Large intestine (tissue), 12 donors: ENCODE measurements at places on chromosomes 3 and 15. TPM values are rescaled to one million over a fixed set of nuclear protein-coding genes. Genes with fewer than 3 reads are reported as not detected.

- H3K36me3 ChIP-seq: no peaks in the 10 kb centered on the region
- no peak overlapping the region for H3K27ac ChIP-seq
- no peaks in the 10 kb centered on the region for H3K27me3 ChIP-seq
- DNase-seq: no peak
- H3K4me1 ChIP-seq: no peaks in the 10 kb centered on the region
- no peak overlapping the region for H3K4me3 ChIP-seq
These were observed 68.6 kb downstream of the ST6GAL1 start for GRCh38 chr3:186998937-186999368.

GRCh38 chr3:76554707-76555106, 485.2 kb upstream of the ROBO2 start:
- no peak for DNase-seq
- H3K4me3 ChIP-seq: no peak overlapping the region
- H3K36me3 ChIP-seq: no peaks in the 10 kb centered on the region
- H3K27ac ChIP-seq: no peak overlapping the region
- no peaks in the 10 kb centered on the region for H3K4me1 ChIP-seq

DNA sequence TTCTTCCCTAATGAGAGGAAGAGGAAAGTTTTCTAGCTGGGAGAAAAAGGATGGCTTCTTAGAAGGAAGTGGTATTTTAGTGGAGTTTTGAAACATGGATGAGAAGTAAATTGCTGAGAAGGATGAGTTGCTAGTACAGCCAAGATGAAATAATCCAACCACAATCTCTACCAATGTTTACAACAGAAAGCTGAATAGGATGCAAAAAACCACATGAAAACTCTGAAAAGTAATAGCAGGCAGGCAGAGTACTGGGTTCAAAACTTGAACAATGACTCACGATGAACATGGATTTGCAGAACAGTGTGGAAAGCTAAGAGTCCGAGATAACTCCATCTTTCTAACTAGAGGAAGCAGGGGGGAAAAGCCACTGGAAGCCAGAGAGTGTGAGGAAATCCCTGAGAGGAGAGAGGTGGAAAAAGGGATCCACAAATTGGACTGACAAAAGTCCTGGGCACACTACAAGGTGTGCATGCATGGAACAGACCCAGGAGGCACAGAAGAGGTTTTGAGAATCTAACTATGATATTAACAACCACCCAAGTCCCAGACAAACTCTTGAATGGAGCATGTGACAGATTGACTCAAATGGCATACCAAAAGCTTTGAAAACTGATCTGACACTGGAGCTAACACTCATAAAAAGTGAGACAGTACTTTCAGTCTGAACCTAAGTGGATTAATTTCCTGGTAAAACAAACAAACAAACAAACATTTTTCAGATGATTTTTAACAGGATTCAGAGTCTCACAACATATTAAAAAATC, 76.7 kb downstream of the ST6GAL1 start:
- no peak for DNase-seq
- no peaks in the 10 kb centered on the region for H3K27me3 ChIP-seq
- H3K4me1 ChIP-seq: no peaks in the 10 kb centered on the region
- H3K36me3 ChIP-seq: no peaks in the 10 kb centered on the region
- no peak overlapping the region for H3K27ac ChIP-seq

GRCh38 chr15:98881526-98882520, 125.8 kb downstream of the PGPEP1L start:
- no peaks in the 10 kb centered on the region for H3K36me3 ChIP-seq
- H3K4me3 ChIP-seq: no peak overlapping the region
- no peak overlapping the region for H3K27ac ChIP-seq
- no peaks in the 10 kb centered on the region for H3K27me3 ChIP-seq
- DNase-seq: peak; percentile 35

DNA sequence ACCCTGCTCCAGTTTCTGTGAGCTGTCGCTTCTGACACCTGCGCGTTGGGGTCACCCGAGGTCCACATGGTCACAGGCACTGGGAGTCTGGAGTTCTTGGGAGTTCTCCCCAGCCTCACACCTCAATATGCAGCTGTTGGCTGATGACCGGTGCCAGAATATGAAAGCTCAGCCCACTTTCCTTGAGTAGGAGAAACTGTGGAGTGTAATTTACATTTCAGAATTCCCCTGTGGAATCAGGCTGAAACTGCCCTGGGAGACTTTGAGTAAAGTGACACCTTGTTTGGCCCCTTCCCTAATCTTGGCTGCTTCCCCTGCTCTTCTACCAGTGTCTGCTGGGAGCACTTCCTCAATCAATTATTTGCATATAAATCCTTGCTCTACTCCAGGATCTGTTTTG, 255.9 kb downstream of the NFKBIZ start:
- no peak overlapping the region for H3K4me3 ChIP-seq
- DNase-seq: no peak
- H3K4me1 ChIP-seq: peaks cover 4% of the 10 kb centered on the region
- H3K27me3 ChIP-seq: no peaks in the 10 kb centered on the region
- H3K36me3 ChIP-seq: no peaks in the 10 kb centered on the region

GABRR3 gene
- not detected for polyA plus RNA-seq
